Sigmoid colon (tissue), 7 donors: ENCODE measurements at places on chromosomes 13 and 19. TPM values are rescaled to one million over a fixed set of nuclear protein-coding genes. Genes with fewer than 3 reads are reported as not detected.

The CNMD gene
- not detected for total RNA-seq

GRCh38 chr19:28332351-28332750 is 880.6 kb downstream of the UQCRFS1 start:
- DNase-seq: no peak
- H3K36me3 ChIP-seq: no peaks in the 10 kb centered on the region
- H3K27me3 ChIP-seq: no peaks in the 10 kb centered on the region
- H3K4me1 ChIP-seq: no peaks in the 10 kb centered on the region
- no peak overlapping the region for H3K4me3 ChIP-seq

The R3HDM4 gene
- total RNA-seq: 21.4 TPM

DNA sequence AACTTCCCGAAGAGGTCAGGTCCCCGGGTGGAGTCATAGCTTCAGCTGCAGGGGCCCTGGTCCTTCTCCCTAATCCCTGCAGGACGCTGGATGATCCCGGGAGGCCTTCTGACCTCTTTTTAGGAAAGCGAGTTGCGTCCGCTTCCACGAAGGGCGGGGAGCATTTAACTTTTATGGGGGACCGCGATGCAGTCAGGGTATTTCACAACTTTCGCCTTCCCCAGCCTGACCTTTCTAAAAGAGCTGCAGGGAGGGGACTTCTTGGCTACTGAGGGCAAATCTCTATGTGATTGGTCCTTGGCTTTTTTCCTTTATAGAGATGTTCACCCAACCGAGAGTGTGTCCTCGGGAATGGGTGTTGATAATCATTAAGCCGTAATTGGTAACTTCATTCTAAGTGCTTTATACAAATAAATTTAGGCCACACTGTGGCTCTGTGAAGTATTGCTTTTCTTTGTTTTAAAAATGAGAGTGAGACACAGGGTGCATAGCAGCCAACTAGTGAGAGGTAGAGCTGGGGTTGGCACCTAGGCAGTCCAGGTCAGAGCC is 778 bp downstream of the ZNF230 start:
- peak overlapping the region; percentile 78 for H3K27ac ChIP-seq
- H3K4me3 ChIP-seq: peak overlapping the region; percentile 85
- peaks cover 16% of the 10 kb centered on the region for H3K36me3 ChIP-seq
- no peaks in the 10 kb centered on the region for H3K27me3 ChIP-seq

DNA sequence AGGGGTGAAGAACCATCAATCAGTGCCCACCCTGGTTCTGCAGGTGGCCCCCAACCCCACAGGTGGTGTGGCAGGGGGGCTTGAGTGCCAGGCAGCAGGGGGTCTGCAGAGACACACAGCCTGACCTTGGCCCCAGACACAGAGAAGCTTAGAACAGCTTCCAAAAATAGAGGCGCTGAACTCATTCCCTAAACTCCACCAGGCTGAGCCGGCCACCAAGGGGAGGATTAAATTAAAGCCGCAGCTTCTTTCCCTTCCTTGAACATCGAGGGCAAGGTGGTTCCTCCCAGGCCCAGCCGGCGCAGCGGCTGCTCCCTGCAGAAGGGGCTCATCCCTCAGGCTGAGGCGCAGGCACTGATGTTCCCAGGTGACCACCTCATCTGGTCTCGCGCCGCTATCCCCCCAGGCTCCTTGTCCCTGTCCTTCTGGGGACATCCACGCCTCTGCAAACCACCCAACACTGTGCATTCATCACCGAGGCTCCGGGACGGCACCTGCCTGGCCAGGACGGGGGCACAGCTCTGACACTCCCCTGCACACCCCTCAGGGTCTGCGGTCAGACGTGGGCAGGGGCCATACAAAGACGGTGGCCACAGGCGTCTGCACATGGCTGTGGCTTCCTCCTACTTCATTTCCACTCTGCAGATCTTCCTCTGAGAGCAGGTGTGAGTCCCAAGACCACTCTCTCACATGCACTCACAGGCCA is 30.9 kb downstream of the LAMP1 start:
- no peak overlapping the region for H3K27ac ChIP-seq
- no peak overlapping the region for H3K4me3 ChIP-seq
- no peak for DNase-seq
- no peaks in the 10 kb centered on the region for H3K27me3 ChIP-seq

GRCh38 chr19:28023064-28023463 is 1189.9 kb downstream of the UQCRFS1 start:
- no peaks in the 10 kb centered on the region for H3K4me1 ChIP-seq
- no peaks in the 10 kb centered on the region for H3K36me3 ChIP-seq
- no peak overlapping the region for H3K4me3 ChIP-seq

DNA sequence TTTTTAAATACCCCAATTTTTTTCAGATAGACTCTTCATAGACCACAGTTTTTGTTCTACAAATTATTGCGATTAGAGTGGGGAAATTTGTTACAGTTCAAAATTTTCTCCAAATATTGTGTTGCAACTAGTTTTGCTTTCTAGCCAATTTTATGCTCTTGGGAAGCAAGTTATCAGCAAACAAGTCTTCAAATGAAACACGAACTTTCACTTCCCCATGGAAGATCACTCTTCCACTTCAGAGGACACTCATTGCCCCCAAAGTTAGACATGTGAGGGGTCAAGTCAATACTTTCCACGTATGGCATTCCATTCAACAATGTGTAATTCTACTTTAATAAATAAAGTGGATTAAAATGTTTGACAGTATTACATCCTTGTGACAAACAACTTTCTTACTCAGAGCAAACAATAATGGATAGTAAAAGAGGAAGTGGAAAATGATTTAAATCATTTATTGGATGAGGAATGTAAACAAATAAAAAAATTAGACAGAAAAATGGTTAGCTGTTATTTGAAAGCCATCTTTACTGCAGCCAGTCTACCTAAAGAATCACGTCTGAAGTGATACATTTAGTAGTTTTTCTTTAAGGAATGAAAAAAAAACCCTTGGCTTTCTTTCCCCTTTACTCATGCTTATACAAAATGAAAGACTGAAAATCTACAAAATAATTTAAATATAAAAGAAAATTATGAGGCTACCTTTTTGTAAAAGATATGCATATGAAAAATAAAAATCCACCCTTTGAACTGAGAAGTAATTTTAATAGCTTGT is 41.2 kb upstream of the TNFSF11 start:
- no peaks in the 10 kb centered on the region for H3K36me3 ChIP-seq
- no peak overlapping the region for H3K27ac ChIP-seq
- no peaks in the 10 kb centered on the region for H3K4me1 ChIP-seq
- H3K27me3 ChIP-seq: no peaks in the 10 kb centered on the region
